ENCODE measurements at places on chromosomes 4 and X.
A peak's percentile ranks its signal among the peaks of the same experiment; 100 is the strongest.

DNA sequence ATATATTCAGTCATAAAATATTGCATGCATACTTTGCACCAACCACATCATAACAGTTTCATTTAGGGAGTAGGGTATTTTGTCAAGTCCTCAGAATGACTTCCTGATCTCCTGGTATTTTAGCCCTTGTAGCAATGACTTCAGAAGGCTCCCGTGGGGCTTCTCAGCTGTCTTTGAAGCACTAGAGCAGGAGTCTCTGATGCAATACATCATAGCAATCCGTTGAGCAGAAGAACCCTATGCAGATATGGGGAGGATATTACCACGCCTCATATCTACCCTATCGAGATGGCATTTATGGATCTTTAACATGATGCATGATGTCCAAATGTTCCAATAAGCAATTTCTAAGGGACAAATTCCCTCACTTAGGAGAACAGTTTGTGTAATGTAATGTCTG, 373.7 kb upstream of the FTHL17 start:
- no peak for DNase-seq

DNA sequence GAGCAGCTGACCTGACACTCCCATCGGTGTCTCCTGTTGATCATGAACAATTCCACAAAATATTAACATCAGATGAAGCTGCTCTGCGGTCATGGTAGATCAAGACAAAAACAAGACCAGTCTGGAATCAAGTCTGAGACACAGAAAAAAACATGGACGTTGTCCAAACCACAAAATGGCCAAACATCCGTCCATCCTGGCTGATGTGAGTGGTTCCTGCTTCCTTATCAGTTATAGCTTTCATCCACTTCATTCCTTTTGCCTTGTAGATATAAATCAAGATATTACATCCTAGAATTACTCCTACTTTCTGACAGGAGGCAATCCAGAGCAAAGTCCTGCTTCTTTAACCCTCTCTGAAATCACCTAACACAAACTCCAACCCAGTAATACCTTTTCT, 28.8 kb upstream of the PCSK1N start:
- no peak for DNase-seq

- no peak for DNase-seq
Observed at GRCh38 chrX:46856483-46856882, 19.6 kb downstream of the RP2 start.

- peak; percentile 56 for DNase-seq
Observed at GRCh38 chrX:47523297-47523696, 37.7 kb upstream of the ARAF start.

GRCh38 chrX:46953597-46953996, 41.4 kb downstream of the JADE3 start:
- DNase-seq = no peak

DNA sequence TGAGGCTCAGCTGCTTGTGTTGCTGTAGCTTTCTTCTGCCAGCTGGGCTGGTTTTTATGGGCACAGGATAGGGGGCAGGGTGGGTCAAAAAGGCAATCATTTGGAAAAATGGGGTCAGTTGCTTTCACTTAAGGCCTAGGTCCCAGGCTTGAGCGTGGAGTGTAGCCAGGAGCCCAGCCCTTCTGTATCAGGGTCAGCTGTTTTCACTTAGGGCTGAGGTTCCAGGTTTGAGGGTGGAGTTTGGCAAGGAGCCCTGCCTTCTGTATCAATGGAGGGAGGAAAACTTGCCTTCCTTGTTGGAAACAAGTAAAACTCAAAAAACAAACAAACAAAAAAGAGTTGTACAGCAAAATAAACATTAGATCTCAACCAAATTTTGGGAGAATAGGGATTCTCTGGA, 37.0 kb upstream of the UGT8 start:
- DNase-seq = no peak
